ENCODE measurements at places on chromosomes 2 and 18. TPM values are rescaled to one million over a fixed set of nuclear protein-coding genes. Genes with fewer than 3 reads are reported as not detected.

TDRD15 gene
- total RNA-seq, result not detected

GALR1 gene
- not detected for total RNA-seq

DNAH7 gene
- 0.77 TPM for total RNA-seq

LRP1B gene
- total RNA-seq, result 0.34 TPM

SERPINB13 gene
- not detected for total RNA-seq

TCF7L1 gene
- total RNA-seq, result 12.4 TPM

ACYP2 gene
- 70.2 TPM for total RNA-seq

CFAP210 gene
- not detected for total RNA-seq

CIB4 gene
- total RNA-seq, result not detected

ANTXR1 gene
- 49.4 TPM for total RNA-seq

ASXL2 gene
- total RNA-seq, result 22.6 TPM

C1GALT1C1L gene
- 2.3 TPM for total RNA-seq

ADGRF3 gene
- not detected for total RNA-seq

ZNF892 gene
- 3.3 TPM for total RNA-seq

CRYGD gene
- not detected for total RNA-seq

C1QL2 gene
- total RNA-seq, result not detected

CFAP53 gene
- total RNA-seq, result 0.56 TPM

LYPD1 gene
- not detected for total RNA-seq

AQP12A gene
- not detected for total RNA-seq

MC2R gene
- total RNA-seq, result not detected

NT5C1B gene
- not detected for total RNA-seq

CNRIP1 gene
- total RNA-seq, result 17.9 TPM

RAD51AP2 gene
- 0.51 TPM for total RNA-seq

GKN2 gene
- not detected for total RNA-seq

RUFY4 gene
- not detected for total RNA-seq

GAL3ST2 gene
- not detected for total RNA-seq

GREB1L gene
- 24.4 TPM for total RNA-seq

KCNG2 gene
- not detected for total RNA-seq

PRKAG3 gene
- 0.15 TPM for total RNA-seq

PER2 gene
- 7.2 TPM for total RNA-seq

KIAA1328 gene
- total RNA-seq, result 8.8 TPM

C2orf74 gene
- total RNA-seq, result 24.2 TPM

TBR1 gene
- not detected for total RNA-seq

DOK6 gene
- 7.5 TPM for total RNA-seq

MAP3K2 gene
- 33.5 TPM for total RNA-seq

BCL2 gene
- 7.7 TPM for total RNA-seq

REEP1 gene
- 34.4 TPM for total RNA-seq

DCC gene
- not detected for total RNA-seq

ATOH8 gene
- 55.5 TPM for total RNA-seq

FECH gene
- total RNA-seq, result 30.6 TPM

ATIC gene
- total RNA-seq, result 43.8 TPM

GPR75 gene
- 0.85 TPM for total RNA-seq

GALNT13 gene
- total RNA-seq, result 3.6 TPM

SLC5A7 gene
- 0.17 TPM for total RNA-seq

SLC16A14 gene
- 6.9 TPM for total RNA-seq

GULP1 gene
- total RNA-seq, result 14.4 TPM

TUBA4A gene
- total RNA-seq, result 68.5 TPM

LYPD6B gene
- not detected for total RNA-seq

MC5R gene
- not detected for total RNA-seq

ARHGAP25 gene
- total RNA-seq, result 8.5 TPM

GREB1 gene
- total RNA-seq, result 10.7 TPM

SIX3 gene
- total RNA-seq, result not detected

TMEM163 gene
- 4.1 TPM for total RNA-seq

KIF5C gene
- 1.1 TPM for total RNA-seq

MC4R gene
- not detected for total RNA-seq
